ENCODE measurements at places on chromosomes 1 and 21.

DNA sequence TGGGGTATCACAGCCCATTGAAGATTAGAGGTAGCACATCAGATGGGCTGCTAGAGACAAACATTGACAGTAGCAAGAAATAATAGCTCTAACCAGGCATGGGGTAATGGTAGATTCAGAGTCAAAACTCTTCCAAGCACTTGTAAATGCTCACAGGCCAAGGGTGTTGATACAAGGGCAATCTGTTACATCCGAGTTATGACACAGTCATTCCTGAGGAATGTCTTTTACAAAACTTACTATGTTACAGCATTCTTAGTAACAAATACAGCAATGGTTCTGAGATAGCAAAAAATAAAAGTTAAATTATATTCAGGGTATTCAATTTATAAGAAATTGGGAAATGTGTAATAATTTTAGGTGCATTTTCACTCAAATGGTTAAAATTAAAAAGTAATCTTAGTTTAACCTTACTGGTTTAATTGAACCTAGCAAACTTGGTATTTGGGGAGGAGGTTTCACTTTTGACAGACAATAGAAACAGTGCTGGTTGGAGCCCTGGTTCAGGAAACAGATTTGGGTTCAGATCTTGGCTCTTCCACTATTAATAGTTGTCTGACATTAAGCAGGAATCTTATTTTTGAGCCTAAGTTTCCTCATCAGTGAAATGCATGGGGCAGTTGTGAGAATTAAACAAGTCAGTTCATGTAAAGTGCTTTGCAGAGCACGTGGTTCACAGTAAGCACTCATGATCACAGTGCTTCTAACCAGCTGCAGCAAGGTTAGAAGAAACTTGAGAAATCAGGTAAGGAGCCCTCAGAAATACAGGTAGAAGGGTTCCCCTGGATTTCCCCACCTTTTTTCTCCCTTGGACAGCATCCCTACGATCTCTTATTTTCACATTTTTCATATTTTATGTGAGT, 4.4 kb downstream of the ST3GAL3 start:
- DNase-seq, result no peak

DNA sequence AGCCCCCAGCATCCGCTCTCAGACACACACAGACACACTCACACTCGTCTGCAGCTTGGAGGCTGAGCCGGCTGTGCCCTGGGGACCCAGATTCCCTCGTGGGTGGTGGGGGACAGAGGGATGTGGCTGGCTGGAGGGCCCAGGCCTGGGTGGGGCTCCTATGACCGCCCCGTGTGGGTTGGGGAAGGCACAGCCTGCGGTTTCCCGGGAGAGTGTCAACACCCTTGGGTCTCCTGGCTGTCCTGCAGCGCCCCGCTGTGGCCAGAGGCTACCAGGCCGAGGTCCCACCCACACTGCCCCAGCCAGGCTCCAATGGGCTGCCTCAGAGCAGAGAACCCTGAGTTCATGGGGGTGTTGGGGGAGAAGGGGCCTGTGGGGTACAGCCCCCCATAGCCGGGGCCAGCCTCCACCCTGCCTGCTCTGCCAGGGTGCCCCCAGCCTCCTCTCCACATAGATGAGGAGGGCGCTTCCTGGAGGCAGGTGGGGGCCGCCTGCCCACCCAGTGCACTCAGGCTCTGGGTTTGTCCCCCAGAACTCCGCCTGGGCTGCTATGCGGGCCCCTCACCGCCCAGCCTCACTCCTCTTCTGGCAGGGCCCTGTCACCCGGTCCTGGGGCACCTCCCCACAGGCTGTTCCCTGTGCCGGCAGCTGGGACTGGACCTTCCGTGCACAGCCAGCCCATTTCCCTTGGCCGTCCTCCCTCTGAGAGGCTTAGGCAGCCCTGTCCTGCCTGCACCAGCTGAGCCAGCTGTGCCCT, at the start of gene TTC34:
Gene TTC34 (minus strand): TSS at position 159 of the 757 bp plus-strand sequence. CDS start 866 bp downstream, outside the sequence.
- no peak for DNase-seq

GRCh38 chr1:61132645-61133334, 50.4 kb downstream of the NFIA start:
- no peak for DNase-seq

- no peak for DNase-seq
Observed at GRCh38 chr1:180119837-180120236, 34.8 kb upstream of the QSOX1 start.

- DNase-seq, result no peak
Observed at GRCh38 chr1:54404939-54405897, 976 bp downstream of the SSBP3 start.

GRCh38 chr1:15148475-15148874, 5.1 kb upstream of the TMEM51 start:
- no peak for DNase-seq

DNA sequence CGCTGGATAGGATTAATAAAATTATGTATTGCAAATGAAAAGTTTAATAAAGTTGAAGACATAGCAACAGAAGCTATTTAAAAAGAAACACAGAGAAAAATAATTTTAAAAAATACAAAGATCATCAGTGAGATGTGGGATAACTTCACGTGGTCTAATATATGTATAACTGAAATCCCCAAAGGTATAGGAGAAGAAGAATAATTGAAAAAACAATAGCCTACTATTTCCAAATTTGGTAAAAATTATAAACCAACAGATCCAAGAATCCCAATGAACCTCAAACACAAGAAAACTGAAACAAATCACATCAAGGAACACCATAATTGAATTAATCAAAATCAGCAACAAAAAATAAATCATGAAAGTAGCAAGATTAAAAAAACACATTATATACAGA, 44.9 kb downstream of the GREM2 start:
- DNase-seq, result no peak

- DNase-seq, result no peak
Observed at GRCh38 chr1:74908797-74909196, 175.8 kb downstream of the TYW3 start.

DNA sequence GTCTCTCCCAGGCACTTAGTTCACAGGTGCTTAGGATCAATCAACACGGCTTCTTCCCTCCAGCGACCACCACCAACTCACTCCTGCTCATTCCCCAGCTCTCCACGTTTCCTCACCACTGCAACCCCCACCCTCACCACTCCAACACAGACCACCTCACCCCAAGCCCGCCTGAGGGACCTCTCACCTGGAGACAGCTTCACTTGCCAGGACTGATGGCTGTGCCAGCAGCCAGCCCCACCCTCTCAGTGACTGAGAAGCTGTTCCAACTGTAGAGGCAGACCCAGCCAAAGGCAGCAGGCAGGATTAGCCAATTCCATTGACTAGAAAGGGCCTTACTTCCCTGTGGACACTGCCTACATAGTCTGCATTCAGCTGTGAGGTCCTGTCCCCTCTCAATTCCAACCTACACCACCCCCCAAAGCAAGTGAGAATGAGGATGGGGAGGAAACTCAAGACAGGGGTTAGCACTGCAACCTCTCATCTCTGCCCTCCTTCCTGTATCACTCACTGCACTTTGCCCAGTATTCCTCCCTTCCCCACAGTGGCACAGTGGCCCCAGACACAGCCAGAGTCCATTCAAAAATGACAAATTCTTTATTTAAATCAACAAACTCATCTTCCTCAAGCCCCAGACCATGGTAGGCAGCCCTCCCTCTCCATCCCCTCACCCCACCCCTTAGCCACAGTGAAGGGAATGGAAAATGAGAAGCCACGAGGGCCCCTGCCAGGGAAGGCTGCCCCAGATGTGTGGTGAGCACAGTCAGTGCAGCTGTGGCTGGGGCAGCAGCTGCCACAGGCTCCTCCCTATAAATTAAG, 7.6 kb downstream of the TAGLN2 start:
- DNase-seq, result no peak

- DNase-seq, result no peak
Observed at GRCh38 chr1:46527474-46528296, 23.8 kb downstream of the KNCN start.

- no peak for DNase-seq
Observed at GRCh38 chr1:112817555-112818373, 102.6 kb upstream of the PPM1J start.

DNA sequence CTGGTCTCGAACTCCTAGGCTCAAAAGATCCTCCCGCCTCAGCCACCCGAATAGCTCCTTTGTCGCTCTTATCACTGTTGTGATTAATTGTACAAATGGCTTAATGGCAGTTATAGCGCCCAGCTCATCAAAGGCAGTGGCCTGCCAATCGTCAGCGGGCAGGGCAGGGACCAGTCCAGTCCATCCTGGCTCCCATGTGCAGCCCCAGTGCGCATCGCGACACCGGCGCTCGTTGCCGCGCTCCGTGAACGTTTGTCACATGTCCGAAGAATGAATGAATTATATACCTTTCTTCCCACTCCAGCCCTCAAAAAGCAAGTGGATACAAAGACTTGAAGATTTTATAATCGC, 18.4 kb downstream of the MTX1 start:
- no peak for DNase-seq

- DNase-seq, result no peak
Observed at GRCh38 chr1:186740324-186740723, 60.1 kb upstream of the PTGS2 start.

- no peak for DNase-seq
Observed at GRCh38 chr1:45470306-45470798, 20.6 kb downstream of the TESK2 start.

GRCh38 chr1:183432548-183432875, 14.3 kb upstream of the NMNAT2 start:
- no peak for DNase-seq

DNA sequence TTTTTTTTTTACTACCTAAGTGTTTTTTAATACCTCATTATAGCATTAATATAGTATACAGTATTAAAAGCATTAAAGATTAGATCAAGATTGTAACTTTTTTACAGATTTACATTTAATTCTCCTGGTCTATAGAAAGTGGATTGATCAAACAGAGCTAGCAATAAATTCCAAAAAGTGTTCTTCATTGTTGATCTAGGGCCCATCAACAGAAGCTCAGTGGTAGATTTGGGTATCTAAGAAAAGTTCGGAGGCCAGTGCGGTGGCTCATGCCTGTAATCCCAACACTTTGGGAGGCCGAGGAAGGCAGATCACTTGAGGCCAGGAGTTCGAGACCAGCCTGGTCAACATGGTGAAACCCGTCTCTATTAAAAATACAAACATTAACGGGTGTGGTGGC, 12.5 kb downstream of the NUP210L start:
- DNase-seq, result no peak

DNA sequence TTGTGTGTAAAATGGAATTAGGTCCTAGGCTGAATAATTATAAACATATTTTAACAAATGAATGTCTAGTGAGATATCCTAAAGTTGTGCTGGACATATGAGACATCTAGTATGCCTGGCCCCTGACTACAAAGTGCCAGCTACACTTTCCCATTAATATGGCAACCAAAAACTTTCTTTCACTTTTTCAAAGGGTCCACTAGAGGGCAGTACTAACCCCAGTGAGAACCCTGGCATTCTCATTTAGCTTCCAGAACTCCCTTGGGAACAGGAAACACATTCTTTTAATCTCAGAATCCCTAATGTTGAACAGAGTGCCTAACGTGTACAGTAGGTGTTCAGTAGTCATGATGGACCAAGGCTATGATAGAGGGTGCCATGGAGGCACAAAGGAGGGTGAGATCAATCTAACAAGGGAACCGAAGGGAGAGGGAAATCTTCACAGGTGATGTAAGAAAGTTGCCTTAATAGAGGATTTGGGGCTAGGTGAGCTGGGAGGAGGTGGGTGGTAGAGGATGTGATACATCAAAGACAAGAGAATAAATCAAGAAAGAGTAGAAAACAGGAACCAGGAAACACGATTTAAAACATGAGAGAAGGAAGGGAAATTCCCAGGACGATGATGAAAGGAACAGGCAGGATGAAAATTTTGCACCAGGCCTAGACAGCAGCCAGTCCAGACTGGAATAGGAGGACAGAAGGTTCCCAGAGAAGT, 41.6 kb downstream of the NSL1 start:
- DNase-seq, result no peak

DNA sequence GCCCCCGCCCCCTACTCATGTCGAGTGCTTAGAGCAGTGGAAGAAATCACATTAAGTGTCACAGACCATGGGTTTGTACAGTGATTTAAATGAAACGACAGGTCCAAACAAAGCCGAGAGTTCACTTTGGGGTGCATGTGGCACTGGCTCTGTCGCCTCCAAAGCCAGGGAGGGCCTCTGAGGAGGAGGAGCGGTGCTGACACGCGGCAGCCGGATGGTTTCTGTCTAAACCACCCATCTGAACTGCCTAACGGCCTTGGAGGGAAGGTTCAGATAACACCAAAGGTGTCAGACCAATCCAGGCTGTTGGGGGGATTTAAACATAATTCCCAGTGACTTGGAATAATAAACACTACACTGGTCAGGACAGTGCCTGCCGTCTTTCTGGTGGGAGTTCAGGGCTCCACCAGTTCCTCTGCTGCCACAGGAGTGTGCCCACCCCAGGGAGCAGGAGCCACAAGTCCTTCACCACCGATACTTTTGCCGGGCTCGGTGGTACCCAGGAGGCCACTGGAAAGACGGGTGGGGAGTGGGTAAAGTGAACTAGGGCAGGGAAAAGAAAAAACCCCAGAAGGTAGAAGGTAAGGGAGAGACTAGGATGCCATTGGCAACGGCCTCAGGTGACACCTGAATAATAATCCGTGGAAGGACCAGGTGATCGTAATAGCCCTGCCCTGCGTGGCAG, 78.2 kb downstream of the SLC66A1 start:
- no peak for DNase-seq

DNA sequence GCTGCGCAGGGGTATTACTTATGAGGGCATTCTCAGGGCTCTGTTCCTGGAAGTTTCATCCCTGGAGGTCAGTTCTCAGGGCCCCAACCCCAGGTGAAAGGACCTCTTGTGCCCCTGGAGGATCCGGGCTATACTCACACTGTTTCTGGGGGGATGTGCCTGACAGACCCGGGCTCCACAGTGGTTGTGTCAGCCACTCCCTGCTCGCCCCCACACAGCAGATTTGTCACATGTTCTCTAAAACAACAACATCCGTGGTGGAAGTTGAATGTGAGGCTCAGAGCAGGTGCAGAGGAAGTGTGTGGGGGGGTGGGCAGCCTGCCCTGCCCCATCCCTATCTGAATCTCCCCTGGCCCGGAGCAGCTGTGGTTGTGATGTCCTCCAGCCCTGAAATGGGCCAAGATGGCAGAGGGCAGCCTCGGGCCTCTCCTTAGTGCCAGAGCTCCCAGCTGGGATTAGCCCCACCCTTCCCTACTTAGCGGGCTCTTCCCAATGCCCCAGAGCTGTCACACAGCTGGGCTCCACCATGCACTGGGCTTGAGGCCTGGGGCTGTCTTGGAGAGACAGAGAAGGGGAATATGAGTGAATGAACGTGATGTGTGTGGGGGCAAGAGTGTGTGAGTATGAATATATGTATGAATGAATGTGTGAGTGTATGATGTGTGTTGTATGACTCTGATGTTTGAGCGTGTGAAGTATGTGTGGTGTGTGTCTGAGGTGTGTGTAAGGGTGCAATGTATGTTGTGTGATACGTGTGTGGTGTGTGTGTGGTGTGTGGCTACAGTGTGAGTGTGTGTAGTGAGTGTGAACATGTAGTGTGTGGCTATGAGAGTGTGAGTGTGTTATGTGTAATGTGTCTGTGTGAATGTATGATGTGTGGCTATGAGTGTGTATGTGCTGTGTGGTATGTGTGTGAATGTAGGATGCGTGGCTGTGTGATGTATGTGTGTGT, 1.5 kb upstream of the FCMR start:
- DNase-seq, result no peak

- no peak for DNase-seq
Observed at GRCh38 chr1:25476186-25477097, 45.7 kb downstream of the MACO1 start.

- no peak for DNase-seq
Observed at GRCh38 chr21:26169611-26170470, 729 bp downstream of the APP start.
